ENCODE measurements at places on chromosomes 7 and 10. TPM values are rescaled to one million over a fixed set of nuclear protein-coding genes. Genes with fewer than 3 reads are reported as not detected.

The FOXI2 gene
- not detected for total RNA-seq

The RAPGEF5 gene
- 4.0 TPM for total RNA-seq

The ADAM22 gene
- total RNA-seq, result 1.2 TPM

The STEAP1 gene
- total RNA-seq, result 13.4 TPM

The CALHM1 gene
- total RNA-seq, result not detected

The CRTAC1 gene
- total RNA-seq, result 0.17 TPM

The CFTR gene
- 10.9 TPM for total RNA-seq

The OR2A12 gene
- not detected for total RNA-seq

The C10orf95 gene
- 0.25 TPM for total RNA-seq

DNA sequence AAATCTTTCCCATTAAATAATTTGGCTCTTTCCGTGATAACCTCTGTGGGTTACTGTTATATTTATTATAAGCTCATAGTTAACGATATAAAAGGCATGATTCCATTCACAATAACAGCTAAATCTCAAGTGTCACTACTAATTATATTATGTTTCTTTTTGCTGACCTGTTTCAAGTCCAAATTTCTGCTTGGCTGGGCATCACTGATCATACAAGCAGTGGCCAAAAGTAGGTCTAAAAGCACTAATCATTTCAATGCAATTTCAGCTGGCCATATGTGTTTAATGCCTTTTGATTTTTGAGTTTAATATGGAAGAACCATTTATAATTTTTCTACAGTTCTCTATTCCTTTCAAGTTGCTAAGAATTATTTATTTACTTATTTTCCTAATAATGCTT lies 110.7 kb downstream of the SEMA3A start:
- no peak for DNase-seq

GRCh38 chr7:155412416-155413253 lies 45.3 kb upstream of the EN2 start:
- DNase-seq, result peak; percentile 22

- no peak for DNase-seq
Measured at GRCh38 chr10:127527891-127528290, 21.2 kb upstream of the NPS start.

DNA sequence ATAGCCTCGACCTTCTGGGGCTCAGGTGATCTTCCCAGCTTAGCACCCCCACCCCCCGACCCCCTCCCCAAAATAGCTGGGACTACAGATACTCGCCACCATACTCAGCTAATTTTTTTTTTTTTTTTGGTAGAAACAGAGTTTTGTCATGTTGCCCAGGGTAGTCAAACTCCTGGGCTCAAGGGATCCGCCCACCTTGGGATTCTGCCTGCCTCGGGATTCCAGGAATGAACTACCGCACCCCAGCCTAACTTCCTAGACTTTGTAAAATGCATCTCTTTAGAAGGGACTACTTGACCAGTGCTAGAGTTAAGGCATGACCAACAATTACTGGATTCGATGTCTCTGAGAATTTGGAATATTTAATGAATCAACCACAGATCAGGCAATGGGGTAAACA lies 85.9 kb downstream of the MDFIC start:
- DNase-seq, result no peak

DNA sequence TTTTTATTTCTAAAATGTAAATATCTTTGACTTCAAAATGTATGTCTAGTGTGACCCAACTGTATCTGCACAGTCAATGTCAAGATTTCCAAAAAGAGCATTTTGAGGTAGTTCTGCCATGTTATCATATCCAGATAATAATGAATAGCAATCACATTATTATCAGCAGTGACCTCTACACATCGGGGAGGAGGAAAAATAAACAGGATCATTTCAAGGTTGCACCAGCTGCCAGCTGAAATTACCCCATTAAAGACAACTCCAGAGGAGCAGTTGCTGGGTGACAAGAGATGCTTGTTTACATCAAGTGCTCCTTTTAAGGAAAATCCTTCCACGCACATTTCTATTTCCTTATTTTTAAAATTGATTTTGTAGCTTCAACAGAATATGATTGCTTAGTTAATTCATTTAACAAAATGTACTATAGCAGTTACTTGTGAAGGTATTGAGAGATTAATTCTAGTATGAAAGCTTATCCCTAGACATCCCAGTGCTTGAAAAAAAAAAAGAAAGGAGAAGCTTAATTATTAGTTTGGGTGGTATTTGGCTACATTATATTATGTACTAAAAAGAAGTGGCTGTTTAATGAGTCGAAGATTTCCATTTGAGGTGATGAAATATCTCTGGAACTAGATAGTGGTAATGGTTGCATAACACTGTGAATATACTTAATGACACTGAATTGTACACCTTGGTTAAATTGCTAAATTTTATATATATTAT lies 19.3 kb upstream of the SLC35G1 start:
- DNase-seq, result peak; percentile 57

DNA sequence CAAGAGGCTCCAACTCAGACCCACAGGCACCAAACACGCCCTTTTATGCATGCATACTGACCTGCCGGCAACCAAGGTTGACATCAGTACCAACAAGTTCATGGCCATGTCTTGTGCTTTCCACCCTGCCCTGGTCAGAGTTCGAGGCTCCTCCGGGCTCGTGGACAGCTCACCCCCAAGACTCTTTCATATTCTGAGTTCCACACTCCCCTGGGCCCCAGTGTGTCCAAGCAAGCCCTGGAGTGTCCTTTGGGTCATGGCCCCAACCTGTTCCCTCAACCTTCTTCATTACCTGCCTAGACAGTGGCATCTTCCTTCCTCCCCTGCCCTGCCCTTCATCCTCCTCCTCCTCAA lies 40.5 kb downstream of the HIF1AN start:
- no peak for DNase-seq

GRCh38 chr10:77635402-77636227 lies 2.0 kb downstream of the KCNMA1 start:
- DNase-seq, result no peak

GRCh38 chr7:66076462-66077329 lies 1.1 kb downstream of the ASL start:
- peak; percentile 32 for DNase-seq

- DNase-seq, result no peak
Measured at GRCh38 chr7:151832656-151833055, 44.3 kb downstream of the PRKAG2 start.

- DNase-seq, result peak; percentile 4
Measured at GRCh38 chr7:131604841-131605279, 48.4 kb upstream of the PODXL start.

- DNase-seq, result no peak
Measured at GRCh38 chr10:93364966-93365365, 117.2 kb downstream of the MYOF start.

DNA sequence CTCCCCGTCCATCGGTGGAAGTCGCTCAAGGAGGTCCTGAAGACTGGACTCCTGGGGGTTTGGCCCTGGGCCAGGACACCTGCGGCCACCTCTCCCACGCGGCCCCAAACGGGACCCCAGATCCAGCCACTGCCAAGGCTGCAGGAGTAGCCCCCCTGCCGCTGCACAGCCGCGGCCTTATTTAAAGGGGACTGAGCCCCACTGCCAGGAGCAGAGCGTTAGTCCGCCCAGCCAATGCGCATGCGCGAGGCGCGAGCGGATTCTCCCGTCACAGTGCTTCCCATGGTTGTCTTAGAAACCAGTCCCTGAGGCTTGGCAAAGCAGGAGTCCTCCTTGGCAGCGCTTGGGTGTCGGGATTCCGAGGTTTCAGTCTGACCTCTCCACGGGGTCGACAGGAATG lies 320.0 kb downstream of the ZNF716 start:
- no peak for DNase-seq

GRCh38 chr10:93710333-93710909 lies 8.0 kb upstream of the FRA10AC1 start:
- no peak for DNase-seq

- no peak for DNase-seq
Measured at GRCh38 chr7:3668743-3669142, 367.7 kb downstream of the SDK1 start.

DNA sequence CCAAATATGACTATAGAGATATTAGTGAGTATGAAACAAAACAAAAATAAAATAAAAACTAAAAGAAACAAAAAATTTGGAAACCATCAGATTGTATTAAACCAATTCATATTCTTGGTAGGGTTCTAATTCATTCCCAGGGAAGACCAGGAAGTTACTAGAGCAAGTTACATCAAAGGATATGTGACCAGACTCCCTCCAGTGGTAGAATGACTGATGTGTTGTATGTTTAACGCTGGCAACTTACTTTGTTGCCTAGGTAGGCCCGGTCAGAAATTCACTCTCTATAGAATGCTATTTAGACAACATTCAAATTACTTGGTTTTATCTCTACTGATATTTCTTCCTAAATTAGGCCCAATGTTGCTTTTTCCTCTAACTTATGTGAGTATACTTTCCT lies 5.2 kb downstream of the PHYHIPL start:
- peak; percentile 85 for DNase-seq

DNA sequence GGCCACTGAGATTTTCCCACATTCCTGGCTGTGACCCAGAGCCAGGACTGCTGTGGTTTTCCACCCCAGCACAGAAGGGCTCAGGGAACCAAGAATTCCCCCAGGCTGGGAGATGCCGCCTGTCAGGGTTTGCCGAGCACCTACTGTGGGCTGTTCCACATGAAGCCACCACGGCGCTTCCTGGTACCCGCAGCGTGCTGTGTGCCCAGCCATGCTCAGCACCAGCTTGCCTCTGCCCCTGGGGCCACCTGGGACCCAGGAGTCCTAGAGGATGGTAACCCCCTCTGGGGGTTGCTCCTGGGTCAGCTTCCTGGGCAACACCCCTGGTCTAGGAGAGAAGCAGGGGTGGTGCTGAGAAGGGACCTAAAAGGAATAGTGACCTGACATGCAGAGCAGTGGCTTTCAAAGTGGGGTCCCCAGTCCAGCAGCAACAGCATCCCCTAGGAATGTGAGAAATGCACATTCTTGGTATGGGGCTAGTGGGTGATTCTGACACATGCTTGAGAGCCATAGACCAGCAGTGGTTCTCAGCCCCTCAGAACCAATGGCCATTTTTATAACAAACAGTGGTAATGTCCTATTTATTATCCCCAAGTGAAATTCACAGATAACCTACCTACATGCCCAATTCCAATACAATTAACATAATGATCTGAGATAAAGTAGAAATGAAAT lies 53.4 kb downstream of the TSPAN15 start:
- no peak for DNase-seq

All from renal cortical epithelial cell (primary cell).